ENCODE measurements at places on chromosomes 12 and 14.

GRCh38 chr12:38328306-38328895 lies 11.8 kb downstream of the ALG10B start:
- DNase-seq, result peak; percentile 57

- DNase-seq, result no peak
These were observed 15.9 kb downstream of the AVIL start for GRCh38 chr12:57802607-57803006.

GRCh38 chr12:126772171-126772864 lies 1494.7 kb upstream of the TMEM132C start:
- peak; percentile 99 for DNase-seq

DNA sequence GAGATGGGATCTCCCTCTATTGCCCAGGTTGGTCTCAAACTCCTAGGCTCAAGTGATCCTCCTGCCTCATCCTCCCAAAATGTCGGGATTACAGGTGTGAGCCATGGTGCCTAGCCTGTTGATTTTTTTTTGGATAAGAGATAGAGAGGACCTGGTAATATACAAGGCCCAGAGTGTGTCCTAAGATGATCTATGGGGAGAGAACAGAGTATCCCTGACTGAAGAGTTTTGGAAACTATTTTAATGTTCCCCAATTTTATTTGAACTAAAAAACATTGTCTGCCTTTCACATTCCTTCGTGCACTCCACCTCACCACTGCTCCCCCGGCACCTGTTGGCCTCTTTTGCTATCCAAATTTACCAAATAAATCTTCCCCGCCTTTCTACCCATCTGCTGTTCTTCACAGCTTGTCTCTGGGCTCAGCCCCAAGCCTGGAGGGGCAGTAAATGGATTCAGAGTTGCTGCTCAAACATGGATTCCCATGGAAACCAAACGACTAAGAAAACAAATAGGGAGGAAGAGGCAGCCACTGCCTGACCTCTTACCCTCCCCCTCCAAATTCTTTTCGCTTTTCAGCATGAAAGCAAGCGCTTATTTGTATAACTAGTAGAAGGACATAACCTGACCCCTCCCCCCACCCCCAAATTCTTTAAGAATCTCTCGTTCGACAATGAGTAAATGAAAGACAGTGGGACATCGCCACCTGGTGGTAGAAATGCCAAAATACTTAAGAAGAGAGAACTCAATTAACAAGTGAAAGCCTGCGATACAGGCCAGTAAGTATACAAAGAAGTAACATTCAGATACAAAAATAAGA lies 22.6 kb downstream of the OR10G3 start:
- peak; percentile 88 for DNase-seq

- no peak for DNase-seq
These were observed 12.8 kb downstream of the TCHP start for GRCh38 chr12:109912855-109913321.

DNA sequence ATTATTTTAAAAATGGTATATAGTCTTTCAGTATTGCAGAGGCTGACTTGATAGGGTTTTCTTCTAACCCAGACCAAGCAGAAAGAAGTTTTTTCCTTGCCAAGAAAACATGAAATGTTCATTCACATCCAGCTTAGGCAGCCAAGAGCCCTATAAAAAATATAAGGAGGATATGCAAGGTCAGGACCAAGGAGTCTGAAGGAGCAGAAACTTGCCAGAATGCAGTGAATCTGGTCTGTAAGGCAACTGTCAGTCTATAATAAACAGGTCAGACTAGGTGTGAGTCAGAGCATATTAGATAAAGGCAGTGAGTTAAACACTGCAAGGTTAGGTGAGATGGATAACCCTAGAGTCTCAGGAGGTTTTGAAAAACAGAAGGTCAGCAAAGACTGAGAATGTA lies 645.5 kb downstream of the C12orf50 start:
- no peak for DNase-seq

- DNase-seq, result no peak
These were observed 146.0 kb upstream of the SFSWAP start for GRCh38 chr12:131564845-131565244.

GRCh38 chr12:106598003-106598402 lies 15.2 kb downstream of the RFX4 start:
- DNase-seq, result no peak

GRCh38 chr12:54611715-54612149 lies 23.0 kb downstream of the LACRT start:
- DNase-seq, result no peak

- no peak for DNase-seq
These were observed 136.0 kb downstream of the MSRB3 start for GRCh38 chr12:65414526-65414925.

- peak; percentile 58 for DNase-seq
These were observed 574 bp downstream of the PAWR start for GRCh38 chr12:79690142-79690637.

GRCh38 chr12:96049101-96049500 lies 13.7 kb upstream of the LTA4H start:
- DNase-seq, result no peak

- peak; percentile 34 for DNase-seq
These were observed 556 bp downstream of the MTHFD1 start for GRCh38 chr14:64388533-64389285.

GRCh38 chr12:99736760-99737269 lies 89.3 kb downstream of the GARIN6 start:
- DNase-seq, result no peak

GRCh38 chr12:6377667-6377994 lies 2.3 kb upstream of the SCNN1A start:
- DNase-seq, result no peak

GRCh38 chr12:95473231-95473883 lies 595 bp upstream of the METAP2 start:
- DNase-seq, result peak; percentile 60

GRCh38 chr14:64212666-64213065 lies 81.5 kb downstream of the ESR2 start:
- DNase-seq, result no peak

- DNase-seq, result no peak
These were observed 13.0 kb downstream of the TRMT61A start for GRCh38 chr14:103541709-103542604.

DNA sequence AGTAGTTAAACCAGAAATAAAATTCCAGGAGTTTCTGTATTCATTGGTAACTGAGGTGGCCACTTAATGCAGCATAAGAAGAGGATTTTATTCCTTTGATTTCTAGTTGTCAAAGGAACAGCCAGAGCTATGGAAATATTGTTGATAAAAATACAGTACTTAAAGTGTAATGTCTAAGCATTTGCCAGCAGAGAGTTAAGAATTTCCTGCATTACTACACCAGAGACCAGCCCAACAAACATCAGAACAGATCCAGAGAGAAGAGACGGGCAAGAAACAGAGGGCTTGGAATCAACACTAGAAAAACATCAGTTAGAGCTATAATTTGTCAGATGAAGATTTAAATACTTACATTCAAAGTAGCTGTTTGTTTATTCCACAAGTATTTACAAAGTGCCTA lies 77.9 kb downstream of the ST8SIA1 start:
- no peak for DNase-seq

DNA sequence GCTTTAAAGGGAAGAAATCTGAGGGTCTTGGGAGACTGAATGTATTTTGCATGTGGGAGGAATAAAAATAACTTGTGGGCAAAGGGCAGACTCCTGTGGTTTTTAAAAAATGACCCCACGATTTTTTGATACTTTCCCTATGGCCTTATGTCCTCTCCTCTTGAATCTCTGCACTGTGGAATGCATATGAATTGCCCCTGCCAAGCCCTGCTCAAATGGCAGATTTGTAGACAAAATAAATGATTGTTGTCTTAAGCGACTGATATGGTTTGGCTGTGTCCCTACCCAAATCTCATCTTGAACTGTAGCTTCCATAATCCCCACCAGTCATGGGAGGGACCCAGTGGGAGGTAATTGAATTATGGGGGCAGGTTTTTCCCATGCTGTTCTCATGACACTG lies 223.8 kb downstream of the DACT1 start:
- no peak for DNase-seq

DNA sequence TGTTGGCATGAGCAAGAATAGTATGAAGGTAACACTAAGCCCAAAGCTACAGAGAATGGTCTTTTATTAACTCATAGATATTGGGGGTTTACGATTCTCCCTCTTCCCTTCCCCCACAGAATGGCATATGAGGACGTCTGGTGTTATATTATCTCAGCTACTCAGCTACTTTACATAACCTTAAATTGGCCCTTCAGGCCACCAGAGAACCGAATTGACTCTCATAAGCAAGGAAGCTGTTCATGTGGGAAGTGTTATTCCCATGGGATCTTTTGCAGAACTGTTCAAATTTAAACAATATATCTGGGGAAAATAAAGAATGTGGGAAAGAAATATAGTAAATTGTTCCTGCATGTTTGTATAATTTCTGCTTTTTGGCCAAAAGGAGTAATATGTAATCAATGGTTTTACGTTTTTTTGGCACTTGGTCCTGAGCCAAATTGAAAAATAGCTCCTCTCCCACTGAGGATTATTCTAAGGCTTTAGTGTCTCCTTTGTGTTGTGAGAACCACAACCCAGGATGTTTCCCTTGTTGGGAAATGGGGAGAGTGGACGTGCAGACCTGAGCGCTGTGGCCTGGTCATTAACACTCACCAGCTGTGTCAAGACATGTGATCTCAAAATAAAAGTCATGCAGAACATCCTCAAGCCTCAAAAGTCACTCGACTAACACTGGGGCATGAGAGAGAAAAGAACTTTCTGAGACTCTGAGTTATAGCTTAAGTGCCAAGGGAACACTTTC lies 31.8 kb upstream of the CMAS start:
- no peak for DNase-seq

- no peak for DNase-seq
These were observed 440.9 kb downstream of the LRFN5 start for GRCh38 chr14:42047421-42048055.

- no peak for DNase-seq
These were observed 21.6 kb downstream of the C12orf71 start for GRCh38 chr12:27060740-27061139.

GRCh38 chr14:97021571-97022168 lies 224.5 kb downstream of the VRK1 start:
- no peak for DNase-seq

DNA sequence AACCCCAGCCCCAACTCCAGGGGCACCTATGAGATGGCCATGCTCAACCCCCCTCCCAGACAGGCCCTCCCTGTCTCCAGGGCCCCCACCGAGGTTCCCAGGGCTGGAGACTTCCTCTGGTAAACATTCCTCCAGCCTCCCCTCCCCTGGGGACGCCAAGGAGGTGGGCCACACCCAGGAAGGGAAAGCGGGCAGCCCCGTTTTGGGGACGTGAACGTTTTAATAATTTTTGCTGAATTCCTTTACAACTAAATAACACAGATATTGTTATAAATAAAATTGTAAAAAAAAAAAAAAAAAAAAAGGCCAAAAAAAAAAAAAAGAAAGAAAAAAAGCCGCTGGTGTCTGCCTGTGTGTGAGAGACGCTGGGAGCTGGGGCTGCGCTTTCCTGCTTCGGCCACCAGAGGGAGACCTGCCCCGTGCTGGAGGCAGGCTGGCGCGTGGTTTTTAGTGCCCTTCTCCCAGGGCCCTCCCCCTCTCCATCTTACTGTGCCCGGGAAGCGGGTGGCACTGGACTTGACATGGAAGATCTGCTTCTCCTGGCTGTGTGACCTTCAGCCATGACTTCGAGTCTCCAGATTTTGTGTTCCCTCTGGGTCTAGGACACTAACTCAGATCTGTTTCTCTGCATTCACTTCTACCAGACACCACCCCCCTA lies 3.4 kb upstream of the NXPH4 start:
- peak; percentile 62 for DNase-seq

- no peak for DNase-seq
These were observed 2.5 kb downstream of the USP44 start for GRCh38 chr12:95548539-95549391.

DNA sequence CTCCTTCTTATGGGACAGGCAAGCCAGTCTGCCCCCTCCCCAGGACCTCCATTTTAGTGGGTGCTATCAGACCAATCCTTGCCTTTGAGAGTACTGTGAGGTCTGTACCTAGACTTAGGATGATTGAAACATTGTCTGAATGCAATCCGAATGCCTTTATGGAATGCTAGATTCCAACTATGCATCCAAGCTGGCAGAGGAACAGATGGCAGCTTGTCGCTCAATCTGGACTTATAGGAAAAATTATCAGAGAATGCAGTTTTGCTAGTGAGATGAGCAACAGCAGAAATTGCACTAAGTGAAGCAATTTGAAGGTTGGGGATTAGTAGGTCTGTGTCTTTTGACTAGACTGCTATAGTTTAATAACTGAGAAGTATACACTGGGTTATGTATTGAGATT lies 109.1 kb downstream of the DYRK2 start:
- DNase-seq, result no peak

DNA sequence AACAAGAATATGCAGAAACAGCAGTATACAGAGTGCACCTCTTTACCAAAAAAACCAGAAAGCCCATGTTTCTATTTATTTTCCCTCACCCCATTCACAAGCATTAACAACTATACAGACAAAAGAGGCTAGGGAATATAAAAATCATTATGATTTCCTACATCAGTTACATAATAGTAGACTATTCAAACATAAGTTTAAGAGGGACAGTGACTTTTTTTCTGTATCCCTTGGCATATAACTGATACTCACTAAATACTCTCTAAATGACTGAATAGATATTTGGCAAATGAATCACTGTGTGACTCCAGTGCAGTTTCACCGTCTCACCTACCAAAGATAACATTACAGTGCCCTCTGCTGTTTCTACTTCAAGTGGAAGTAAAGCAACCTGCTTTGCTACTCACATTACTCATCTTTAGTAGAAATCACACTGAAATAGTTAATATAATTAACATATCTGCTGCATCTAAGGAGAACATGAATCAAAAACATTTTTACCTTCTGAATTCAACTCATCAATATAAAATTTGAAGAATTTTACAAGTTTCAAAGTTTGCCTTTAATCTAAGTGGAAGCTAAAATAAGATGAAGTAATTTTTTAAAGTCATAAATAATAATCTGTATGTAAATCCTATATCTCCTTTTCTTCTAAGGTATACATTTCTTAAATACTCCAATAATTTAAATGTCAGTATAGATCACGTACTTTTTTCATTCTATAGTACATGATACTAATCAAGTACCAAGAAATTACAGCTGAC lies 103.8 kb downstream of the OSBPL8 start:
- peak; percentile 59 for DNase-seq

GRCh38 chr14:30669594-30669993 lies 47.5 kb downstream of the SCFD1 start:
- DNase-seq, result no peak

DNA sequence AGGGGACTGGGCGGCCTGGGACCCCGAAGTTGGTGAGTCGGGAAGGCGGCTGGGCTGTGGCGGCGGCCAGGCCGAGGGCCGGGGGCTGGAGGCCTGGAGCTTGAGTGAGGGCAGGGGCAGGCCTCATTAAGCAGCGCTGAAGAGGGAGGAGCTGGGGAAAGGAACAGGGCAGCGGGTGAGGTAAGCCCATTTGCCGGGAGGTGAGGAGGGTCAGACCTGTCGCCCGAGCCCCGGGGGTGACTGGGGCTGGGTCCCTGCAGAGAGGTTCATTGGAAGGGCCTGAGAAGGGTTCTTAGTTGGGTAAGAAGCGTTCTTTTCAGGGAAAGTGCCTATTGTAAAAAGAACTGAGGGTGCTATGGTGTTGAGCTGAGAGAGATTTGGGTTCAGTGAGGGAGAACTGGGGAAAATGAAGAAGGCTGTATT lies 441 bp downstream of the RAB5B start:
- peak; percentile 32 for DNase-seq
